ENCODE measurements at places on chromosomes 3 and 15.

DNA sequence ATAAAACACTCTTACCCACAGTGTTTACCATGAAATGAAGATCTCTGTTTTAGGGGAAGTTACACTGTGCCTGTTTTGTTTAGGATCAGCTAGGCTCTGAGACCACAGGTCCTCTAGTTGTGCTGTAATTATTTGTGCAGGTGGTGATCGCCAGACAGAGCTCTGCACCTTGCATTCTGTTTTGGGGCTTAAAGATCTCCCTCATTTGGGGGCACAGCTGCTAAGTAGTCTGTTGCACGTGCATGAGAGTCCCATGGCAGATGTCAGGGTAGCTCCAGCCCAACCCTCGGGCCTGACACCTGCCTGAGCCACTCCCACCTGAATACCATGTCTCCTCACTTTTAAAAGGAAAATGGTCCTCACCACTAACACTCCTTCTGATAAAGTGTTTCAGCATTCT lies 12.4 kb downstream of the C3orf20 start:
- DNase-seq, result no peak

DNA sequence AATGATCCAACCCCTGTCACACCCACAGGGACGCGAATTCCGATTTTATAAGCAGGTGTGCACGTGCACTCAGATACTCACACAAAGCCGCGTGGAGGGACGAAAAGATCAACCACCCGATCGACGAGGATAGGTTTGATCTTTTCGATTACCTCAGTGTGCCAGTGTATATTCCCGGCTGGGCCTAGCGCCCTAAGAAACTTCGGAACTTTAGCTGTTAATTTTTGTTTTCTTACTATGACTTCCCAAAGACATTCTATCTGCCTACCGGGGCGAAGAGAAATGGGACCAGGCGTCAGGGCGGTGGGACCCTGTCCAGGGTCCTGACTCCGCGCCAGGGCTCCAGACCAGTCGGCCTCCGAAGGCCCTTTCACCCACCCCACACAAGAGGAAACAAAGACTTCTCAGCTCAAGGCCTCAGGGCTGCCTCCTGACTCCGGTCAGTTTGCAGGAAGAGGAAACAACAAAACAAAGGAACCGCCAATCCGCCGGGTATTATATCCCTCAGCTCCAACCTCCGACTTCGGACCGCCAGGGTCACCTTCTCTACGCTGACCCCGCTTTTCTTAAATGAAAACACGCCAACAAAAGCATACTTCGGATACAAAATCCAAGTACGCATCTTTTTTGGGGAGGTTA lies 6.8 kb downstream of the ONECUT1 start:
- DNase-seq, result no peak

- DNase-seq, result no peak
Observed at GRCh38 chr15:75985971-75986370, 26.3 kb downstream of the NRG4 start.

DNA sequence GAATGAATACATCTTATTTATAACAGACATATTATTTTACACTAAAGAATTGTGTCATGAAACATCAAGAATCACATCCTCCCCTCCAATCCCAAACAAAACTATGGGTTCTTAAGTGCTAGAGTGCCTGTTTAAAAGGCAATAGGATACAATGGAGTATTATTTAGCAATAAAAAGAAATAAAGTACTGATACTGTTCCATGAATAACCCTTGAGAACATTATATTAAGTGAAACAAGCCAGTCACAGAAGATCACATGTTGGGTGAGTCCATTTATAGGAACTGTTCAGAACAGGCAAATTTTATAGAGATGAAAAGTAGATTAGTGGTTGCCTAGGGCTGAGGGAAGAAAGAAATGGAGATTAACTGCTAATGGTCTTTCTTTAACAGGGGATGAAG lies 86.5 kb downstream of the ANKRD28 start:
- no peak for DNase-seq

GRCh38 chr15:67611370-67612369 lies 69.2 kb downstream of the MAP2K5 start:
- DNase-seq, result no peak

GRCh38 chr15:29925227-29926082 lies 103.2 kb upstream of the TJP1 start:
- no peak for DNase-seq

DNA sequence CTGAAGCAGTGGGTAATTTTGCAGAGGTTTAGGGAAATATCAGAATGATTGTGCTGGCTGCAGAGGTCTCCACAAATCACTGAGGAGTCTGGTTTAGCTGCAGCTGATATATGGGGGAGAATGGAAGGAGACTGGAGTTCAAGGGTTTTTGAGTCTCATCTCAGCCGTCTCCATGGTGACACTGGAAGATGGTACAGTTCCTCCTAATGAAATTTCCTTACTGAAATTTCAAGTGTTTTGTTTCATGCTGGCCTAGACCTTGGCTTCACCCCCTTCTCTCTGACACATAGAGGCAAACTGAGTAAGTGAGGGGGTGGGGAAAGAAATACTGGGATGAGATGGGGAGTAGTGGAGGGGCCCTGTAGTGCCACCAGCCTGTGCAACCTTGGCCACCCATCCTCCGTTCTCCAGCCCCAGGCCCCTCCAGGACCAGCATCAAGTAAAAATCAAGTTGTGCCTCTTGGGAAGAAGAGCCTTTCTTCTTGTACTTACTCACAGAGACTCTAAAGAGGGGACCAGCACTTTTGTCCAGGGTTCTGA lies 17.8 kb upstream of the MORF4L1 start:
- no peak for DNase-seq

DNA sequence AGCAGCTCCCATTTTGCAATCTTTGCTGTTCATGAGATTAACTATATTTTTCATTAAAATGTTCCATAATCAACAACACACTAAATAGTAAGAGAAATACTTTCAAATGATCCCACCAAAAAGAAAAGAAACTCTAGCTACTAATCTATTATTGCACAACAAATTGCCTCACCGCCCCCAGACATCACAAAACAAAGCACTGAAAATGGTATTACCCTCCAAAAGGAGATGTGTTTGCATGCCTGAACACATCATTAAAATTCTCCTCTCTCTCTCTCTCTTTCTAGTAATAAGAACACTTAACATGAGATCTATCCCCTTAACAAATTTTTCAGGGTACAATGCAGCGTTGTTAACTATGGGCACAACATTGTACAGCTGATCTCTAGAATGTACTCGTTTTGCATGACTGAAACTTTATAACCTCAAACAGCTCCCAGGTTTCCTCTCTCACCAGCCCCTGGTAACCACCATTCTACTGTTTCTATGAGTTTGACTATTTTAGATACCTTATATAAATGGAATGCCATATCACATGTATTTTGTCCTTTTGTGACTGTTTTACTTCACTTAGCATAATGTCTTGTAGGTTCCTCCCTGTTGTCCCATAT lies 33.1 kb downstream of the WNT5A start:
- DNase-seq, result no peak

GRCh38 chr15:61426466-61426865 lies 197.4 kb upstream of the RORA start:
- no peak for DNase-seq

GRCh38 chr3:17182166-17182565 lies 297.4 kb downstream of the PLCL2 start:
- DNase-seq, result no peak

DNA sequence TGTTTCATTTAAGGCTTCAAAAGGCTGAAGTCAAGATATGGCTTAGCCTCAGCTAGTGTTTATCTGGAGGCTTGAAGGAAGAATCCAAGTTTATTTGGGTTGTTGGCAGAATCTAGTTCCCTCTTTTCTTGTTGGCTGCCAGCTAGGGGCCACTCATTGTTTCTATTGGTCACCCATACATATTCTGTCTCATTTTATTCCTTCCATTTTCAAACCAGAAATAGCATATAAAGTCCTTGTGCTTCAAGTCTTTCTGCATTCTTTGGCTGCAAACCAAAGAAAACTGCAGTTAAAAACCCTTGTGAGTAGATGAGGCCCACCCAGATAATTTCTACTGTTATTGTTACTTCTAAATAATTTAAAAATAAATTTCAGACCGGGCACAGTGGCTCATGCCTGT lies 301.7 kb downstream of the OXSM start:
- no peak for DNase-seq

DNA sequence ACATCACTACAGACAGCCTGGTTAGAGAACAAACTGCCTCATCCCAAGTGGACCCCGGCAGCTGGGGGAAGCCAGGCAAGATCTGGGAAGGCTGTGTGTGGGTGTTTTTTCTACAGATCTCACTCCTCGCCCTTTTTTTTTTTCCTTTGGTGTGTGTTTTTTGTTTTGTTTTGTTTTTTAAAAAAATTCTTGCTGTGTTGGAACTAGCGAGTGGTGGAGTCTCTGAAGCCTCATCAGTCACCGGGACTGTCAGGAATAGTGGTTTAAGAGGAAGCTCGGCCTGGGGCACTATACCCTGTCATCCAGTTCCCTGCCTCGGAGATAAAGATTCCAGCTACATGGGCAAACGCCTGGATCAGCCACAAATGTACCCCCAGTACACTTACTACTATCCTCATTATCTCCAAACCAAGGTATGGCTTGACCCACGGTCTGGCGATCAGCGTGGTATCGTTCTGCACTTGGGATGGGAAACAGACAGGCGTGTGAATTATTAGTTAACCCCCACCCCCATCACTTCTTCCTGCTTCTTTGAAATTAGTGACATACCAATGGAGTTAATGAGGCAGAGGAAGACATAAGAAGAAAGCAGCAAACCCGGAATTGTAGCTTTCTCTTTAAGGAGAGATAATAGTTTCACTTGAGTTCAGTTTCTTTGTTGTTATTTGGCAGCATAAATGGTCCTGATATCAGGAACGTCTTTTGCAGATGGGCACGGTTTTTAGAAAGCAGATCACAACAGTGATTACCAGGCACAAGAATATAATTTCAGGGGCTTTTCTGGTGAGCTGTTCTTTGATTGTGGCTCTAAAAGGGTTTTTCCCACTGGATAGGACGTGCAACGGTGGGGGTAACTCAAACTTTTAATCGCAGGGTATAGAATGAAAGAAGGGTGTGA lies 722 bp downstream of the RBMS3 start:
- no peak for DNase-seq

GRCh38 chr3:184460276-184460675 lies 80.4 kb downstream of the CHRD start:
- DNase-seq, result no peak

GRCh38 chr3:196268284-196269163 lies 19.0 kb downstream of the PCYT1A start:
- DNase-seq, result no peak

DNA sequence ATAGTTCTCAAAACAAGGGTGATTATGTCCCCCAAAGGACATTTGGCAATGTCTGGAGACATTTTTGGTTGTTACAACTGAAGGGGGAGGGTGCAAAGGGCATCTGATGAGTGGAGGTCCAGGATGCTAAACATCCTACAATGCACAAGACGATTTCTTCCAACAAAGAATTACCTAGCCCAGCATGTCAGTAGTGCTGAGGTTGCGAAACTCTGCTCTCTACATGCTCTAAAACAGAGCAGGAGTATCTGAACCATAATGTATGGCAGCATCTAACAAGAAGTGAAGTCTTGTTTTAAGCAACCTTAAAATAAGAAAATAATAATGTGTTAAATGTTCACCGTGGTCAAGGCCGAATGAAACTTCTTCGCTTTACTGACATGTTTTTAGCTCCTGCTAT lies 7.0 kb downstream of the GYG1 start:
- no peak for DNase-seq

DNA sequence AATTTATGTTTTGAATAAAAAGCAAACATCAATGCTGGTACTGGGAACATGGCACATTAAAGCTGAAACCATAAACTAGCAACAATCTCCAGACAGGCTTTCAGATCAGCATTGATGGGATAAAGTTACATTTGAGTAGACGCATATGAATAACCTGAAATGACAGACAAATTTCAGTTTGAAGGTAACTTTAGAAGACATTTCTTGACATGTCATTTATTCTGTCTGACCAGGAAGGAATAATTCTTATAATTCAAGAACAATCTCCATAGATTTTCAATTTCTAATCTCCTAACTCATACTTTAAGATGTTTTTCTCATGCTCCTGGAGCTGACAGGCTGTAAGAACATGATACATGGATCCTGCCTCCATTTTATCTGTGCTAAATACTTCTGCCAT lies 69.8 kb downstream of the PLCH1 start:
- no peak for DNase-seq

DNA sequence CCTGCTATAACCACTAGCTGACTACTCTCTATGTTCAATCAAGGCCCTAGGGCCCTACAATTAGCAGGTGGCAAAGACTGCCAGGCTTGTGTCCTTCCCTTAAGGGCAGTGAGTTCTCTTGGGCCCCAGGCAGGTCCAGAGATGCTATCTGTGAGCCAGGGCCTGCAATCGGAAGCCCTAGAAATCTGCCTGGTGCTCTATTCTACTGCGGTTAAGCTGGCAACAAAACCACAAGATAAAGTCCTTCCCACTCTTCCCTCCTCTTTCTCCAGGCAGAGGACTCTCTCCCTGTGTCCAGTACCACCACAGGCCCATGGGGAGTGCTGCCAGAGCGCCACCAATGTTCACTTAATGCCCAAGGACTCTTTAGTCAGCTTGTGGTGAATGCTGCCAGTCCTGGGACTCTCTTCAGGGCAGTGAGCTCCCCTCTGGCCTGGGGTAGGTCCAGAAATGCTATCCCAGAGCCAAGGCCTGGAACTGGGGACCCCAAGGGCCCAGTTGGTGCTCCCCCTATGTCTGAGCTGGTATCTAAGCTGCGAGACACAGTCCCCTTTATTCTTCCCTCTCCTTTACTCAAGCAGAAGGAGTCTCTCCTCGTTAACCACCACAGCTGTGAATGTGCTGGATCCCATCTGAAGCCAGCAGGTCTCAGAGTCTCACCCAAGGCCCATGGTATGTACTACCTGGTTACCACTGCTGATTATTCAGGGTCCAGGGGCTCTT lies 34.7 kb downstream of the XXYLT1 start:
- no peak for DNase-seq

DNA sequence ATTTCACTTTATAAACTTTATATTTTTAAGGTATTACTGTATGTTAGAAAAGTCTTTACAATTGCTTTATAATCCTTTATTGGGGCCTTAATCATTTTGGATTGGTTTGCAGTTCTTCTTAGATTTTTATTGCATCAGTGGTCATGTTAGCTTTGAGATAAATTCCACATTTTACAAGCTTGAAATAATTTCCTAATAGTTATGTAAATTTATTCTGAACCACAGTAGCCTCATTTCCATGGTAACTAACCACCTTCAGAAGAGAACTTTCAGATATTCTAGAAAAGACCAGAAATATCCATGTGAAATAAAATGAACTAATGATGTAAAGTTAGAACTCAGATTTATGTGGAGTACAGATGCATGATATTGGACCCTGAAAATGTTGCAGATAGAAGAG lies 94.2 kb downstream of the NEO1 start:
- no peak for DNase-seq

DNA sequence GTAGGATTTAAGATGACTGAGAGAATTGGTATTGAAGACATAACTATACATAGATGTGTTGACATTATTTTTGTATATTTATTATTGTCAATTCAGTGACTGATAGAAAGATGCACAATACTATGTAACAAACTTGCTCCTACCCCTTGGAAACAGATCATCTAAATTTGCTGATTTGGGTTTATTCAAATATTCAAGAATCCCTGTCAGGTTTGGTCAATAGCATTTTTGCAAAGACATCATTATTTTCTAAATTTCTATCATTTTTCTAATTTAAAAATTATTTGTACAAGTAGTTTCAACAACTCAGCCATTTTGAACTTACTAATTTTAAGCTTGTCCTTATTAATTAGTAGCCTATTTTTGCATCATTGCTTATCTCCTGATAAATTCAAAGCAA lies 1463.4 kb downstream of the SI start:
- DNase-seq, result no peak
